ENCODE measurements at places on chromosomes 12 and 14.

DNA sequence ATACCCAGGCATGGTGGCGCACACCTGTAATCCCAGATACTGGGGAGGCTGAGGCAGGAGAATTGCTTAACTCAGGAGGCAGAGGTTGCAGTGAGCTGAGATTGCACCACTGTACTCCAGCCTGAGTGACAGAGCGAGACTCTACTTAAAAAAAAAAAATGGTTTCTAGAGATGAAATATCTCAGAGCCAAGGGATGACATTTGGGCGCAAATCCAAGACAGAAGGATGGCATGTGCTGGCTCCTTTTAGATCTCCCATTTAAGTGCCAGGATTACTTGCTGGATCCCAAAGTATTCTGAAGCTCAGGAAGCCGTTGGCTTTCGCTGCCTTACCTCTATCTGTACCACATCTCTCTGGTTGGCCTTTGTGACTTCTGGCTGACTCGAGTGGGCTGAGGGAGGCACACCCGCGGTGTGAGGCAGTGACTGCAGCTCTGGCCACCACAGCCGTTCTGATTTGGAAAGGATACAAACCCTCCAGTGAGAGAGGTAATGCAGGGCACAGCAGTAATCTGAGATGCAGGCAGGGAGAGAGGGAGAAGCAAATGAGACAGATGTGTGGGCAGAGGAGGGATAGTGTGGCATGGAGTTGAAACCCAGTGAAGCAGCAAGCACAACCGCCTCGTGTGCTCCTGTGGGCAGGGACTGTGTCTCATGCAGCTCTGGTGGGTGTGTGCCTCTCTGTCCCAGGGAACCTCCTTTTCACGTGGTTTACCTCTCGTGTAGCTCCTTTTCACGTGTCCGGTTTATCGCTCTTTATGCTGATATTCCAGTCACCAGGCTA is 4.9 kb downstream of the B4GALNT3 start:
- DNase-seq = no peak

- DNase-seq = no peak
Measured at GRCh38 chr12:54977155-54977554, 7.4 kb downstream of the TESPA1 start.

- no peak for DNase-seq
Measured at GRCh38 chr14:101351146-101351545, 210.1 kb upstream of the DIO3 start.

- no peak for DNase-seq
Measured at GRCh38 chr12:120625557-120626419, 14.6 kb upstream of the CABP1 start.

DNA sequence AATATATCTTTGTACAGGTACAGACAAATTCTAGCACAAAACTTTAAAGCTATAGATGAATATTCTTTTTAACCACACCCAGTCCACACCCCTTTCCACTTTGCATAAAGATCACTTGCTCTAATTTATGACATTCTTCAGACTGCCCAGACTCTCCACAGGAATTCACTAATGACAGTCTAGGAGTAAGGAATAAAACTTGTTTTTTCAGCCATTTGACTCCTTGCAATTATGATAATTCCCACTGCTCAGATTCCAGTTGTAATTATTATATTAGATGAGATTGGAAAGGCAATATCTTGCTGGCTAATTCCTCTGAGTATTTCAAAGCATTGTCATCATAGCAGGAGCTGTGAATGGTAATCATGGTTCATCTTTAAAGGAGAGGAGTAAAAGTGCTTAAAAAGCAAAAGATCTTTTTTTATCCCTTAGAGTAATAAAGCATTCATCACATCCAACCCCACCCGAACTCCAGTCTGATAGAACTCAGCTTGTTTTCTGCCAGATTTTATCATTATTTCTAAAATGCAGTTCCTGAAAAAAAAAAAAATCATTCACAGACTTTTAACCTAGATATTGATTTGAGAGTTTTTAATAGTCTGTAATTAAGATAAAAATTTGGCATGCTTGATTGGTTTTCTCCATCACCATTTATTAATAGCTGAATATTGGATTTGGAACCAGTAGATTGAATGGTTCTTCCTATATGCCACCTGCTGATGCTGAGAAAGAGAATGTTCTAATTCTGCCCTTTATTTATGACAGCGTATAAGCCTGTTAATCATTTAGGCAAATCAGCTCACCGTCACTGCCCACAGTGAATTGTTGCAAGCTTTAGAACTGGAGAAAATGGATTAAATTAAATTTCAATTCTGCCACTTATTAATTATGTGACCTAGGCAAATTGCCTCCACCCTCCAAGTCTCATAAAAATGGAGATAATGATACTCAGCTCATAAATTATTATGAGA is 93.9 kb upstream of the RASSF8 start:
- no peak for DNase-seq

DNA sequence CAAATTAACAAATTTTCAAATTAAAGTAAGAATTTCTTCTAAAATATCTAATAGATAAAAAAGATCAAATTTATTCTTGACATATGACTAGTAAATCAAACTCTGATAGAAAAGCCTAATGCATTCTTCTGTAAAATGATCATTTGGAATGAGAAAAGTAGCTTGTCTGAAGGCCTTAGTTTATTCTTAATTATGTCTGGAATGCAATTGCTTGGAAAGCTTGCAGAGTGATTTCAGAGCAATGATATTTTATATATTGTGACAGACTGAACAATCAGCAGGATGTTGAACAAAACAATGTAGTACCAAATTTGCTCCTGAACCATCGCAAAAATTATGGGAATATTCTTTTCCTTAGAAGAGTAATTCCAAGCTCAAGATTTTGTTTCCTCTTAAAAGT is 789.6 kb upstream of the NOVA1 start:
- DNase-seq = no peak

GRCh38 chr14:57848786-57849185 is 17.1 kb downstream of the SLC35F4 start:
- no peak for DNase-seq

- no peak for DNase-seq
Measured at GRCh38 chr12:46830731-46831334, 5.0 kb upstream of the SLC38A4 start.

All from NCI-H345 (cell line).